ENCODE measurements at places on chromosomes 16 and 17.
A peak's percentile ranks its signal among the peaks of the same experiment; 100 is the strongest.

- peaks cover 3% of the 10 kb centered on the region for H3K27me3 ChIP-seq
- H3K27ac ChIP-seq = no peak overlapping the region
- H3K4me1 ChIP-seq = peaks cover 3% of the 10 kb centered on the region
- H3K36me3 ChIP-seq = no peaks in the 10 kb centered on the region
- no peak for DNase-seq
Observed at GRCh38 chr16:19168371-19169081, 486 bp downstream of the SYT17 start.

DNA sequence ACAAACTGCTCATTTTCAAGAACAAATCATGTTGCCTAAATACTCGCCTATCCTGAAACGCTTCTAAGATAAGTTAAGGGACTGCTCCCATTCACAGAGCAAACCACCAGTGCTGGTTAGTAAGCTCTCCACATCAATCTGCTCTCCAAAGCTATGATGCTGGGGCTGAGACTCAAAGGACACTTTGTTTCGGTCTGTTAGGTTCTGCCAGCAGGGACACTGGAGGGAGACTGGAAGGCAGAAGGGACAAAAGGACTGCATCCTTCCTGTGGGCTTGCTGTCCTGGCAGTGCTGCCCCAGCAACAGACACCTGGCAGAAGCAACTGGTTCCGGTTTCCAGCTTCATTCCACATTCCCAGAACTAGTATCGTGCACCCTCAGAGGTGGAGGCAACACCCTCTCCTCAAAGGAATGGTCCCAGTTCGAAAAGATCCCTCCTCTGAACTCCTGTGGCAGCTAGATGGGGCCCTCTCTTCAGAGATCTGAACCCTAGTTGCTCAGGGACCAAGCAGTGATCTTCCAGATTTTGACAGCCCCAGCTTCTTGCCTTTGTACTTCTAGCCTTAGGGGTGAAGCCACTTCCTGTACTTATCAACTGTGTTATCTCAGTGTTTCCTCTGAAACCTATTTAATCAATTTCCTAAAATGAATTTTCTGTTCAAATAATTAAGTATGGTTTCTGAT lies 73.4 kb upstream of the GSG1L start:
- H3K36me3 ChIP-seq = peaks cover 37% of the 10 kb centered on the region
- DNase-seq = no peak
- H3K4me1 ChIP-seq = peaks cover 45% of the 10 kb centered on the region
- peak overlapping the region; percentile 65 for H3K27ac ChIP-seq
- H3K4me3 ChIP-seq = no peak overlapping the region

DNA sequence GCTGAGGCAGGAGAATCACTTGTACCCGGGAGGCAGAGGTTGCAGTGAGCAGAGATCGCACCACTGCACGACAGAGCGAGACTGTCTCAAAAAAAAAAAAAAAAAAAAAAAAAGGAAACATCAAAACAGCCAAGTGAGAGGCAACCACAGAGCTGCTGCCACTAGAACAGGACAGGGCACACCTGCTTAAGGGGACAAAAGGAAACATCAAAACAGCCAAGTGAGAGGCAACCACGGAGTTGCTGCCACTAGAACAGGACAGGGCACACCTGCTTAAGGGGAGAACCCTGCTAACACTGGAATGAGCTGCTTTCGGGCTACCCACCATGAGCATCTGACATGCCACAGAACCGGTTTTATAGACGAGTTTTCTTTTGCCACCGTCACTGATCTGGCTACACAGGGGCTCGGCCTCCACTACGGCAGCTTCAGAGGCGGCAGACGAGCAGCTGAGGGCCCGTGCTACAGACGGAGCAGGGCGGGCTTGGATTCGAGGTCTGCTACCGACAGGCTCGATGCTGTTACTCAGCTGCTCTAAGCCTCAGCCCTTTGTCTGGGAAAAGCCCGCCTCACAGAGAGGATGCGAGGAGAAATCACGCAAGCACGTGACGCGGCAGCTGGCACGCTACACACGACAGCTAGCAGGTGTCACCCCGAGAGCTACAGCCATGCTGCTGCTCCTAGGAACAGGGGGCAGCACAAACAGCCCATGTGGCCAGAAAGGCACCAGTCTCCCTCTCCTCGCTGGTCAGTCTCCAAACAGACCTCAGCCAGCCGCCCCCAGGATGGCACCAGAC lies 2.0 kb downstream of the P4HB start:
- peaks cover 32% of the 10 kb centered on the region for H3K36me3 ChIP-seq
- no peak overlapping the region for H3K27ac ChIP-seq
- no peak for DNase-seq
- H3K4me1 ChIP-seq = peaks cover 32% of the 10 kb centered on the region

GRCh38 chr17:74768763-74769114 lies 7.4 kb downstream of the NAT9 start:
- no peak overlapping the region for H3K4me3 ChIP-seq
- no peak for DNase-seq
- H3K4me1 ChIP-seq = peaks cover 40% of the 10 kb centered on the region
- peaks cover 92% of the 10 kb centered on the region for H3K36me3 ChIP-seq
- no peaks in the 10 kb centered on the region for H3K27me3 ChIP-seq
